ENCODE measurements at places on chromosomes 11 and 22.

DNA sequence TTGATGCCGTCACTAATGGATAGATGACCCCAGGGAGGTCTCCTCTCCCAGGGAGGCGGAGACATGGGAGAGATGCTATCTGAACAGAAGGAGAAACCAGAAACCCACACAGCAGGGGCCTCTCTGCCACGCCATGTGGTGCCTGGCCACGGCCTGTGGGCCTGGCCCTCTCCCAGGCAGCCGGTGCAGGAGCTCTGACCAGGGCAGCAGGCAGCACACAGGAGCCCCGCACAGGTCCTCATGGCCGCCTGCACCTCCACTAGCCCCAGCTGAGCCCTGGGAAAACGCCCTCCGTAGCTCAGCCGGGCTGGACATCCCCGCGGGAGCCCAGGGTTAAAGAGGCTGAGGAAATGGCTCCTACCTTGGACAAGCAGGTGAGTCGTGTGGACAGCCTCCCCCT, 19.8 kb downstream of the IGSF9B start:
- no peak for DNase-seq

GRCh38 chr11:73324665-73325035, 16.6 kb downstream of the ARHGEF17 start:
- no peak for DNase-seq

- DNase-seq = no peak
Measured at GRCh38 chr11:1207401-1208143, 15.3 kb upstream of the MUC5B start.

DNA sequence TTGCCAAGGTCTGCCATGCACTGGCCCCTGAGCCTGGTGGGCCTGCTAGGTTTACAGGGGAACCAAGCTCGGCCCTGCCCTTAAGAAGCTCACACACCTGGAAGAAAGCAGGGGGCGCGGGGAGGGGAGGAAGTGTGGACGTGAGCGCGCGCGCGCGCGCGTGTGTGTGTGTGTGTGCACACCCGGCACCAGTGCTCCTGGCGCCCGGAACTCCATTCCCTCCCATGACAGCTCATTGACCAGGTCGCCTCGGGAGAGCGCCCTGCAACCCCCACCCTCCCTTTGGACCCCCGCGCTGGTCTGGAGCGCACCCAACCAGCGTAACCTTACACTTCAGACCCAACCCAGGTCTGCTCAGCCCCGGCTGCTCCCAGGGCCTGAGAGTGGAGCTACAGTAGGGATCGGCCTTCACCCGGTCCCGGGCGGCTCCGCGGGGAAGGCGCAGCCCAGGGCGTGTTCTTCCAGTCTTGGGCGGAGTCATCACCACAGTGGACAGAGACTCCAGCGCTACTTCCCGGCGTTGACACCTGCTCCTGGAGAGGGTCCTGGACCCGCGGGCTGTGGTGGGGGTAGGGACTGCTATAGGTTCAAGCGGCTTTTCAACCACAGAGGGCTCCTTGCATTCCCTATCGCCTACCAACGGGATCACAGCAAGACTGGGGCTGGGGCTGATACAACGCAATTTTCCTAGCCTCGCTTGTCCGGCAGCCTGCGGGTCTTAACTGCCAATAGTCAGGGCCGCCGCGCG, 1.5 kb downstream of the GALNT18 start:
- peak; percentile 10 for DNase-seq

- DNase-seq = no peak
Measured at GRCh38 chr11:72738199-72739141, 13.7 kb downstream of the ARAP1 start.

DNA sequence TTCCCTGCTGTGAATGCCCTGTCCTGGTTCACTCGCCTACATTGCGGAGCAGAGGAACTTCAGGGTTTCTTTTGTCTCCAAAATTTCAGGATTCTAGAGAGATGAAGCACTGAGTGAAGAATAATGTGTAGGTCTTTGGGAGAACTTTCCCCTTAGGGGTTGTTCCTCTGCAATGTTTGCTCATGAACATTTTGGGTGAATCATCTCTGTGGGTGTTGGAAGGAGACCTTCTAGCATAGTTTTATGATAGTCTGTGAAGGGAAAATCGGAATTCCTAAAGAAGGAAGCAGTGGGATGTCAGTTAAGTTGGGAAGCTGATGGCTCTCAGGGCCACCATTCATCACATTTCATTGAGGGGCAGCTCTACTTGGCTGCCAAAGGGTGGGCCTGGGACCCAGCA, 64.8 kb downstream of the MIAT start:
- DNase-seq = no peak

DNA sequence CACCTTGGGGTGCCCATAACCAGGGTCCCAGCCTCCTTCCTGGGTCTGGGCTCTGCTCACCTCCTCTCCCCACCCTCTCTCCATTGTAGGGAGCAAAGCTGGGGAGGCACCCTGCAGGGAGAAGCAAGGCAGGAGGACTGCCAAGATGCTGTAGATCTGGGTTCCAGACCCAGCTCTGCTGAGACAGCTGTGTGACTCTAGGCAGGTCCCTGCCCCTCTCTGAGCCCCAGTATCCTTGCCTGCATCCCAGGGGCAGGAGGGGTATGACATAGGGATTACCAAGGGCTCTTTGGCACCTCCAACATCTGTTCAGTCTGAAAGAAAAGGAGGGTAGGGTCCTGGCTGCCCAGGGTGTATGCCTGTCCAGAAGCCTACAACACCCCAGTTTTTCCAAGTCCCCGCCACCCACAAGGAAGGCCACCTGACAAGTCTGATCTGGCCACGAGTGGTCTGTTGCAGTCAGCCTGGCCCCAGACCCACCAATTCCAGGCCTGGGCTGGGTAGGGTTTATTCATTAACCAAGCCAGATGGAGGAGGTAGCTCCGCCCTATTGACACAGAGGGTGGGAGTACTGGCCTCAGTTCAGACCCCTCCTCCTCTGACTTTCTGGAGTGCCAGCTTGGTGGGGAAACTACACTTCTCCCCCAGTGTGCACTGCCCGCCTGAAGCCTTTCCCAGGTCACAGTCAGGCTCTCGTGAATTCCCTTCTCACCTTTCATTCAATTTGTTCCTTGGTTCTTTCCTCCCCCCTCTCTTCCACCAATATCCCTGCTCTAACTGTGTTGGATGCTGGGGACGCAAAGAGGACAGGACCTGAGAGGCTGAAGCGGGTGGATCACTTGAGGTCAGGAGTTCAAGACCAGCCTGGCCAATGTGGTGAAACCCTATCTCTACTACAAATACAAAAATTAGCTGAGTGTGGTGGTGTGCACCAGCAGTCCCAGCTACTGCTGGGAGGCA, 15.0 kb downstream of the STARD10 start:
- DNase-seq = no peak

- no peak for DNase-seq
Measured at GRCh38 chr11:17102462-17102861, 25.0 kb upstream of the RPS13 start.

GRCh38 chr11:46421257-46421880, 29.8 kb upstream of the CHRM4 start:
- no peak for DNase-seq

GRCh38 chr22:20953668-20954500, 13.2 kb upstream of the AIFM3 start:
- DNase-seq = no peak

DNA sequence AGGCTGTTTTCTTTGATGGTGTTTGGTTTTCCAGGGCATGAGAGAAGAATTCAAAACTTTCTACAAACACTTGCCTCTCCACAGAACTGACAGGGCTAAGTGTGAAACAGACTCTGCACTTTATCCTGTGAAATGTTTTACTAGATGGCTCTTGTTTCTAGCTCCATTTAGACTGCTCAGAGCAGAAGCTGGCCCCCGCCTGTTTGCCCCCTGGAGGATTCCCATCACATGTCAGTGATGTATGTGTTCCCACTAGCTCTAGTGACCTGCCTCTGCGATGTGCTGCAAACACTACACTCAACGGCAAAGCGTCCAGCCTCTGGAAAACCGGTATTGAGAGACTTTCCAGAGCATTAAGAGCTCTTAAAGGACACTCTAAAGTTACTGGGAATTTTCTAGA, 41.4 kb upstream of the PCF11 start:
- DNase-seq = no peak

- DNase-seq = no peak
Measured at GRCh38 chr22:31852691-31853421, 91.5 kb upstream of the YWHAH start.

GRCh38 chr11:112997857-112998466, 36.7 kb downstream of the NCAM1 start:
- no peak for DNase-seq

GRCh38 chr22:41695211-41695610, 4.1 kb upstream of the MEI1 start:
- DNase-seq = no peak

DNA sequence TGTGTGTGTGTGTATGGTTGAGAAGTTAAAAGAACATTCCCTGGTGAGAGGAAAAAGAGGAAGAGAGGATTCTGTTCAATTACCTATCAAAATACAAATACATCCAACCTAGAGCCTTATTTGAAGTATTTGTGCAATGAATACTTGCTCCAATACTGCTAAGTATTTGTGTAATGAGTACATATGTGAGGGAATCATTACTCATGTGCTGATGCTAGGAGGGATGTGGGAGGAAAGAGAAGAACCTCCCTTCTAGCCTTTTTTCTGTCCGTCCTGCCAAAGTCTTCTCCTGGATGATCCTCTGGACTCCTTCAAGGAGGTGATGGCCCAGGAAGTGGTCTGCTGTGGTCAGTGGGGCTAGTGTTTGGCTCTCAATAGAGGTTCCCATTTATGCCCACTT, 36.0 kb upstream of the ACCSL start:
- DNase-seq = no peak

DNA sequence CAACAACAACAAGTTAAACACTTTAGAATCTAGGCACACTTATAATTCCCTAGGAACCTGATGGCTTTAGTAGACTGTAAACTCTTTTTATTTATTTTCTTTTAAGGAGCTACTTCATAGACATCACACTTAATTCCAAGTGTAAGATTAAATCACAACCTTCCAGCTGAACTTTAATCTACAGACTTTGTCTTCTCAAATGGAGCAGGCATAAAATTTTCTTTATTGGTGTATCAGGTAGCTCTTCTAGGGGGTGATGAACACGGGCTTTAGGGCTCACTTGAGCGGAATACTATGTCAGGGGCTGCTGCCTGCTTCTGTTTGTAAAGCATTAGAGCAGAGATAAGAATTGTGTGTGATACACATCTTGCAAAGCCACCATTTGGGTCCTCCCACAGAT, 525.8 kb upstream of the FAT3 start:
- DNase-seq = no peak

DNA sequence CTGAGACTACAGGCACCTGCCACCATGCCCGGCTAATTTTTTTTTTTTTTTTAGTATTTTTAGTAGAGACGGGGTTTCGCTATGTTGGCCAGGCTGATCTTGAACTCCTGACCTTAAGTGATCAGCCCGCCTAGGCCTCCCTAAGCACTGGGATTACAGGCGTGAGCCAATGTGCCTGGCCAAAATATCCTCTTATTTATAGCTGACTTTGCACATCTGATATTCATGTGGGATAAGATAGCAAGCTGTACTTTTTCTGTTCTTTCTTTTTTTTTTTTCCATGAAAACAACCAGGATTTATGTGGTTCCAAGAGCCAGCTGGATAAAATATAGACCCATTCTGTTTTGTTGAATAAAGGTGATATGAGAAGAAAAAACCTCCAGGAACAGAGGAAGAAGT, 12.1 kb upstream of the XBP1 start:
- no peak for DNase-seq

GRCh38 chr22:48393885-48394284, 1433.8 kb downstream of the BRD1 start:
- no peak for DNase-seq

DNA sequence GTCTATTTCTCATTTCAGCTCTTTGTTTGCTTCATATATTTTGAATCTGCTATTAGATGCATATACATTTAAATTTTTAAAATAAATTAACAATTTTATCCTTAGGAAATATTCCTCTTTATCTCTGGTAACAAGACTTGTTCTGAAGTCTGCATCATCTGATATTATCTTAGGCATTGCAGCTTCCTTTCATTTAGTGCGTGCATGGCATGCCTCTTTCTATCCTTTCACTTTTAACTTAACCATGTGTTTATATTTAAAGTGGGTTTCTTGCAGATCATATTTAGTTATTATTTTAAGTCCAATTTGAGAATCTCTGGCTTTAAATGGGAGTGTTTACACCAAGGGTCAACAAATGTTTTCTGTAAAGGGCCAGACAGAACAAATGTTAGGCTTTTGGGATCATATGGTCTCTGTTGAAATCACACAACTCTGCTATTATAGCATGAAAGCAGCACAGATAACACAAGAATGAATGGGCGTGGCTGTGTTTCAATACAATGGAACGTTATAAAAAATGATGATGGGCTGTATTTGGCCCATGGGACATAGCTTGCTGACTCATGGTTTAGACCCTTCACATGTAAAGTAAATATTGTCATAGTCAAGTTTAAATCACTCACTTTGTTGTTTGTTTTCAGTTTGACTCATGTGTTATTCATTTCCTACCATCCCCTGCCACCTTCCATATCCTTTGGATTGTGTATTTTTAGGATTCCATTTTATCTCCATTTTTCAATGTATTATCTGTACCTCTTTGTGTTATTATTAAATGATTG, 83.9 kb upstream of the SNX19 start:
- DNase-seq = no peak

DNA sequence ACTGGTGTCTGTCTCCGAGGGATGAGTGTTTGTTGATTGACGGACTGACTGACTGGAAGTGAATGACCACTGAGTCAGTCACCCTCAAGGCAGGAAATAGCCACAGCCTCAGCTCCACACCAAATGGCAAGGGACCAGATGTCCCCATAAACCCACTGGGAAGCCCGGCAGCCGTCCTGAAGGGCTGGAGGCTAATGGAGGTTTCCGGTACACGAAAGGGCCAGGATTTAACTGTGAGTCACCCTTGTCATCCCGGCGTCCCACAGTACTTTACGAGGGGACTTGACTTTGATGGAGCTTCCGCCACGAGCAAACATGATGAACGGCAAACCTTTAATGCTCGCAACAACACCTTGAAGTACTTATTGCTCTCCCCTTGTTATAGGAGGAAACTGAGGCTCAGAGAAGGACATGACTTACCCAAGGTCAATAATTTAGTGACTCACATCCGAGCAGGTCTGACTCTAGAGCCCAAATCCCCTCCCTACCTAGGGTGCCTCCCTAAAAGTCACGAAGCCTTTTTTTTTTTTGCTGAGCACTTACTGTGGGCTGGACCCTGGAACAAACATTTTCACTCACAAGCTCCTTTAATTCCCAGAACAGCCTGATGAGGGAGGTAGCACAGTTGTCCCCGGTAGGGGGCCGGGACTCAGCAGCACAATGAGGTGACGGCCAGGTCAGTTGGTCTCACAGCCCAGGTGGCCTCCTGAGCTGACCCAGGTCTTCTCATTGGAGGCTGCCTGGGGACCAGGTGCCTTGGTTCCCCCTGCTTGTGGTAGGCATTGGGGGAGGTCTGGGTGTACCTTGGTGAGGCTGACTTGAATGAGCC, 25.2 kb upstream of the GCAT start:
- no peak for DNase-seq

DNA sequence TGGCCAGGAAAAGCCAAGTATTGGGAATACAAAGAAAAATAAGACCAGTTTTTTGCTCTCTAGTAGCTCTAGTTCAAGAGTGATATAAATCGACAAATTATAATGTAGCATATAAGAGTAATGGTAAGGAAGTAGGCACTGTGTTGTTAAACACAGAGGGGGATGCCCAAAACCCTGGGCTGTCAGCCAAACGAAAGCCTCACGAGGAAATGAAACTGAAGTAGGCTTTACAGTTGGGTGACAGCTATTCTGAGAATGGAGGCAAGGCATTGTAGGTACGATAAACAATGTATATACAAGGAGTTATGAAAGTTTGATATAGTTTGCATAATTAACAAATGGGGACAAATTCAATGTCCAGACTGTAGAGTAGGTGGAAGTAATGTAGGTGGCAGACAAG, 176.4 kb downstream of the FAM181B start:
- DNase-seq = no peak

Measured in NCI-H1436 (cell line).